ENCODE measurements at places on chromosomes 11 and 22.

- no peak for DNase-seq
These were observed 10.8 kb downstream of the TP53I11 start for GRCh38 chr11:44939673-44940395.

DNA sequence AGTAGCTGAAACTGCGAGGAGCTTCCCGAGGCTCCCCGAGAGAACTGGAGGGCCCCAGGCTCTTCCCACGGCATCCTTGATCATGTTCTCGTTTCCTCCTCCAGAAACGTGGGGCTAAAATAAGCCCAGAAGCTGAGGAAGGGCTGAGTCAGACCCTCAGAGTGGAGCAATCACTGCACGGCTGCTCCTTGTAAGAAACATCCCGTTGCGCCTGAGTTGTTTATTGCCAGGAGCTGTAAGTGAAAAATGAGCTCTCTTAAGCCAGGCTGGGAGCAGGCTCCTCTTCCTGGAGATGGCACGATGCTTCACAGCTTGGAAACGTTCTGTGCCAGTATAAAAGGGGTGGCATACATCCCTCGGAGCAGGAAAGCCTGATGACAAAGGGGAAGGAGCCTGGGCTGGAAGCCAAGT lies 47.3 kb upstream of the SYN3 start:
- DNase-seq: no peak

GRCh38 chr11:27646051-27646818 lies 54.0 kb downstream of the BDNF start:
- no peak for DNase-seq

DNA sequence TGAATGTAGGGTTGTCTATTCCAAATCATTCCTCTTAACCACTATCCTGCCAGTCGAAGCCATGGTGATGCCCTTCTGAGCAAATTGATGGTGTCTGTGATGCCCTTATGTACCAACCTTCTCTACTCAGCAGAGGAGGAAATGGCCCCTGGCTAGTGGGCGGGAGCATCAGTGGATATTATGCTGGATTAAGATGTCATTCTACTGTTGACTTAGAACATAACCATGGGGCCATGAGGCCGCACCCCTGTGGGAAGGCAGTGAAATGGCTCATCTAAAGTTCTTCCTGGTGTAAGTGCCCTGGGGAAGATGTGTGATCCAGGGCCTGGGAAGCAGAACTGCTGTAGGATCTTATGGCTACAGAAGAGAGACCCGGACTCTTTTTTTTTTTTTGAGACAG lies 20.7 kb upstream of the P2RY2 start:
- no peak for DNase-seq

DNA sequence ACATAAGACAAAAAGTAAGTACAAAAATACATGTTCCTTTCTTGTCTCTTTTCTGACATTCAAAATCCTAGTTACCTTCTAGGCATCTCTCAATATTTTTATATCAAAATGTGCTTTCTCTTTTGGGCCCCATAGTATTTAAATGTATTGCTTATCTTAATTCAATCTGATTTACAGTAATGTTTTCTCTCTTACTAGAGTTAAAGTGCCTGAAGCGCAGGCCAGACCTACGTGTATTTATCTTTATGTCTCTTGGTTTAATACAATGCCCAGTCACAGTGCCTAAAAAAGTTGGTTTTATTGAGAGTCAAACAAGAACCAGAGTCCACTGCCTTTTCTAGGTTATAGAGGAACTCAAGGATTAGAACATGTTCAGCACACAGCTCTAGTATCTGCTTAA lies 64.3 kb downstream of the FANCF start:
- DNase-seq: no peak

DNA sequence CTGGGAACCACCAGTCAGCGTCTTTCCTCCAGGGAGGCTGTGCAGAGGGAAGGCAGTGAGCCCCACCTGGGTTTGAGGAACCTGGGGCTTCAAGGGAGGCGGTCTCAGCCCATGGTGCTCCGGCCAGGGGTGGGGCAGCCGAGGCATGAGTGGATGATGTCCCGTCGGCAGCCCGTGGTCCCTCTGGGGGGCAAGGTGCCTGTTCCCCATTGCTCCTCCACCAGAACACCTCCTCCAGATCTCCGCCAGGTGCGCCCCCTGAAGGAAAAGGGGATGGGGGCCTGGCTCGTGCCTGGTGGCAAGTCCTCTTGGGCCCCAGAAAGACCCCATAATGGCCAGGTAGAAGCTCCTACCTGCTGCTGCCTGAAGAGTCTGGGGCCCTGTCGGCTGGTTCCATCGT lies 94.1 kb downstream of the KCNQ1 start:
- DNase-seq: no peak

- DNase-seq: no peak
These were observed 378.1 kb downstream of the LARGE1 start for GRCh38 chr22:33542153-33542552.

GRCh38 chr11:127445476-127445875 lies 444.9 kb upstream of the KIRREL3 start:
- DNase-seq: no peak
